ENCODE measurements at places on chromosomes 4 and X.

- no peak for DNase-seq
Observed at GRCh38 chr4:41471126-41472071, 66.6 kb upstream of the LIMCH1 start.

- DNase-seq, result no peak
Observed at GRCh38 chr4:144740316-144740715, 94.4 kb downstream of the HHIP start.

DNA sequence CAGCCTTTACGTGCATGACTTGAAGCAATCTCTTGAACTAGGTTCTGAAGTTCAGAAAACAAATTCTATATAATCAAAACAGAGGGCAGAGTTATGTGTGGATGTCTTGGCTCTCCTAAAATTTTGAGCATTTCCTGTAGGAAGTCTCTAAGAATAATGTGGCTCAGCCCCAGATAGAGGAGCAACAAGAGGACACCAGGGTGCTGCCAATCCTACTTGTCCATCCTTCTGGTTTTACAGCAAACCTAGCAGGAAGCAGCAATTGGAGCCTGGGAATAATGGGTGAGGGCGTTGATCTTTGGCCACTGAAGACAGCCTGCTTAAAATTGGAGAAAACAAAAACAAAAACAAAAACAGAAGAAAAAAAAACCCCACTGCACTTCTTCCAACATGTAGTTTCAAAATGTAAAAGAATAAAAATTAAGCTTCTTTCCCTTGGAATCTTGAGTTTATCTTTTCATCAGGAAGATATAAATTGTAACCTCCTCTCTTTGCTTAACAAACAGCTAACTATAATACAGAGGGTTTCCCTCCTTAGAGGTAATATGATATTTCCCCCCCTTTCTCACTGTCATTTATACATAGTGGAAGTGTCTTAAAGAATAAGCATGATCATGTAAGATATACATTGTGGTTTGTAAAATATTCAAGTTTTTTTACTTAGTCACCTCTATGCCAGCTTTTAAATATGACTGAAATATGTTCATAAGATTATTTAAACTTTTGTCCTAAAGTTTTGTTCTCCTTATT, 130.6 kb downstream of the FBXO8 start:
- no peak for DNase-seq

- DNase-seq, result no peak
Observed at GRCh38 chr4:122833999-122834398, 7.4 kb downstream of the FGF2 start.

DNA sequence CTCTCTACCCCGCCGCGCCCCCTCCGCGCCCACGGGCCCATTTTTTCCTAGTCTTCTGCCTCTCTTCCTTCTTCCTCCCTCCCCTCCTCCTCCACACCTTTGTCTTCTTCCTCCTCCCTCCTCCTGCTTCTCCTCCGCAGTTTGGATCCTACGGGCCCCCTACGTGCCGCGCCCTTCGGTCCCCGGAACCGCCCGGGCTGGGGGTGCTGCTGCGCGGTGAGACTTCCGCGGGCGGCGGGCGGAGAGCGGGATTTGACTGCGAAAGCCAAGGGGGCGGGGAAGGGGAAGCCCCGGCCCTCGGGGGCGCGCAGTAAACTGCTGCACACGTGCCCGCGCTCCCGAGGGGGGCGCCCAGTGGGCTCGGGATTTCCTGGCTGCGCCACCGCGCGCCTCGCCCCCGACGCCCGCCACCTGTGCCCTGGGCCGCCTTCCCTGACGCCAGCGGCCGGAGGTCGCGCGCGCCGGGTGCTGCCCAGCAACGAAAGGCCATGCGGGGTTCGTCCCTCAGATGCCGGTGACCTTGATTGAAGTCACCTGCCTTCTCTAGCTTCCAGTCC, 3.3 kb upstream of the NKX3-2 start:
- peak; percentile 78 for DNase-seq

DNA sequence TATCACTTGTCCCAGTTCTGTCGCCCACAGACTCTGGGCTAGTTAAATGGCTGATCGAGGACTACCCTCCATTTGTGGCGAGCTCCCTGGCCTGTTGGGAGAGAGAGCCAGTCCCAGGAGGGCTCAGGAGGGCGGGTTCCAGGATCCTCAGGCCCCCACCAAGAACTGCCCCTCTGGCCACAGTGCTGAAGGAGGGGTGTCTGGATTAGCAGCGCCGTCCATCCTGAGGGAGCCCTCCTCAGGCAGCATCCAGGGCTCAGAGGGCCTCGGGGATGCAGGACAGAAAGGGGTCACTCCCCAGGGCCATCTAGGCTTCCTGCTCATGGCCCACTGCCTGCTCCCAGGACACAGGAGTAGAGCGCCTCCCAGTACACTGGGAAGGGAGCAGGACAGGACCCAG, 6.1 kb downstream of the PNMA5 start:
- DNase-seq, result no peak
